H7 (cell line): ENCODE measurements at places on chromosomes 3 and 15. TPM values are rescaled to one million over a fixed set of nuclear protein-coding genes. Genes with fewer than 3 reads are reported as not detected.
A peak's percentile ranks its signal among the peaks of the same experiment; 100 is the strongest.

GRCh38 chr15:56736308-56736707 is 3.0 kb upstream of the ZNF280D start:
- DNase-seq, result no peak

- no peak for DNase-seq
These were observed 82.8 kb downstream of the CHL1 start for GRCh38 chr3:279325-279724.

GRCh38 chr3:70315021-70315420 is 2.6 kb upstream of the MDFIC2 start:
- DNase-seq, result no peak

DNA sequence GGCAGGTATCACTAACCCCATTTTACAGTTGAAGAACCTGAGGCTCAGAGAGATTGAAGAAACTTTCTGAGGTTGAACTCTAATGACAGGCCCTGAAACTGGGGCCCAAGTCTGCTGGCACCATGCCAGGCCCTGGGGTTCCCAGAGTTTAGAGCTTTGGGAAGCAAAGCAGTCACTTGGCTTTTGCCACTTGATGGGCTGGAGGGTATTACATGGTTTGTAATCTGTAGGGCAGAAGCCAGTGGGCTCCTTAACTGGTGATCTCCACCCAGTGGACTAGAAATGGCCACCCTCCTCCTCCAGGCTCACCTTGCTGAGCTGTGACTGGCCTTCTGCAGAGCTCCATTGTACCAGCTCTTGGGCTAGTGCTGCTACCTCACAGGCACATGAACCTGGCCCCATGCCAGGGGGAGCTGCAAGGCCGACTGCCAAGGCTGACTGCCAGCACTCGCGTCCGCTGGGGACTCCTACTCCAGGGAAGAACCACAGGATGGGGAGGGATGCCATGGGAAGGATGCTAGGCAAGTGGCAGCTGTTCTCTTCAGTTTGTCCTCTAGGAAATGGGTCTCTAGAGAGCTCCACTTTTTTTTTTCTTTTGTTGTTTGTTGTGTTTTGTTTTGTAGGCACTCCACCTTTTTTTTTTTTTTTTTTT is 104.8 kb downstream of the ETFA start:
- peak; percentile 30 for DNase-seq

- no peak for DNase-seq
These were observed 271.4 kb upstream of the PPP2R3A start for GRCh38 chr3:135694142-135694541.

GRCh38 chr3:171846597-171846996 is 3.4 kb downstream of the TMEM212 start:
- DNase-seq, result no peak

DNA sequence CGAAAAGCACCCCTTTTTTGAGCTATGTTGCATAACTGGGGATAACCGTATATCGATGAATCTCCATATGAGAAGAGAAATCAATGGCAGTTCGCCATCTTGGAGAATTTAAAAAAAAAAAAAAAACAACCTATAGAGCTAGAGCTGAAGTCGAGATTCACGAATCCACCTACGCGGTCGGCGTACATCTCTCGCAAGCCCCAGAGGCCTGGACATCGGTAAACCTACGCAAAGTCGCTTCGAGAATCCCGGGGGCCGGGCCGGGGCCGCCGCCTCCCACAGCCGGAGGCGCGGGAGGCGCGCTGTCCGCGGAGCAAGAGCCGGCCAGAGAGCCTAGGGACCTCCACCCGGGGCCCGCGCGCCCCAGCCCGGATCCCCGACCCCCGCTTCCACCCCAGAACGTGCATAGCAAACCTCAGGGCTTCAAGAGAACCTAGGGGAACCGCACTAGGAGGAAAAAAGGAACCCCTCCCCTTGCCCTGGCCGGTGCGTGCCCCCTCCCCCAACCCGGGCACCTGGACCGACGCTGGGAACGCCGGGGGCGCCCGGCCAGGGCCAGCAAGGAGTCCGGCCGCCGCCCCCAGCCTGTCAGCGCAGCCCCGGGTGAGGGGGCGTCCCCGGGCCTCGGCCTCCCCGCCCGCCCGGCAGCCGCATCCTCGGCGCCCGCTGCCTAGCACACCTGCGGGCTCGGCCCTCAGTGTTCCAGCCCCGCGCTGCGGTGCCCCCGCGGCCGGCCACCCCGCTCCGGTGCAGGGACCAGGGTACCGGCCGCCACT is 567 bp downstream of the PFN2 start:
- DNase-seq, result peak; percentile 75

RPSA gene
- total RNA-seq, result 3,033 and 3,141 TPM in 2 replicates

PLXND1 gene
- total RNA-seq, result 59.0 and 70.4 TPM in 2 replicates

PLA2G4D gene
- total RNA-seq, result 0.11 and 0.17 TPM in 2 replicates
